ENCODE measurements at places on chromosomes 12 and 14. TPM values are rescaled to one million over a fixed set of nuclear protein-coding genes. Genes with fewer than 3 reads are reported as not detected.

MANSC4 gene
- total RNA-seq: not detected

DNA sequence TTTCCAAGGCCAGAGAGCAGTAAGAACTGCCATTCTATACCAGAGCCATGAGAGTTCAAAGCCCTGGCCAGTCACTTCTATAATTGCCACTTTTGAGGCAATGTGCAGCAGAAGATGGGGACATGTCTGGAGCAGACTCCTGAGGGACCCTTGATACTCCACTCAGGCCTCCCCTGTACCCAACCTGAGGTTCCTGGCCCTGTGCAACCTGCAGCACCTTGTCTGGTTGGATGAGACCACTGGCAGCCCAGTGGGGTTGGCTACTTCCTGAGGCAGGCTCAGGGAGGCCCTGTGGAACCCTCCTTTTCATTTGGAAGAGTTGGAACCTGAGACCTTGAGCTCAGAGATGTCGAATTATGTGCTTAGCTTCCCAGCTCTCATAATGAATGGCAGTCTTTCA lies 54.4 kb downstream of the GALNT16 start:
- no peaks in the 10 kb centered on the region for H3K4me1 ChIP-seq
- no peaks in the 10 kb centered on the region for H3K27me3 ChIP-seq
- no peak overlapping the region for H3K27ac ChIP-seq
- no peaks in the 10 kb centered on the region for H3K36me3 ChIP-seq
- peak; percentile 44 for DNase-seq
- H3K4me3 ChIP-seq: no peak overlapping the region

GRCh38 chr14:67734675-67735074 lies 33.0 kb downstream of the RDH12 start:
- H3K4me1 ChIP-seq: peaks cover 7% of the 10 kb centered on the region
- no peak overlapping the region for H3K27ac ChIP-seq
- no peak overlapping the region for H3K4me3 ChIP-seq

DNA sequence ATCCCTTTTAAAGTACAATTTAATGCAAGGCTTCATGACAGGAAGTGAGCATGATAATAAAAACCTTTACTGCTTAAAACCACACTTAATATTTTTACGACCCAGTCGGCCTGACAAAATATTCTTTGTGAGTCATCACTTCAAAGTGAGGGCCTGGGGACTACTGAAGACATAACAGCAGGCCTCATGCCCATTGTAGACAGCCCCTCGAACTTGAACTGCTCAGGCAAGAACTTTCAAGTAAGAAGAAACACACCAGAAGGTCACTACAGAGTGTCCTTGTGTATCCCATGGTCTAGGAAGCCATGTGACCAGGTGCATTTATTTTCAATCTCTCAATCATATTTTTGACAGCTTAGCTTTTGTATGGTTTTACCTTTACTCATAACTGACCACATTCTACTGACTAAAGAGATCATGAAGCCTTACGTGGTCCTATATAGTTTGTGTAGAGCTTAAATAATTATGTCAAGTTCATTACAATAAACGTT lies 61.4 kb upstream of the MANSC4 start:
- H3K4me1 ChIP-seq: peaks cover 7% of the 10 kb centered on the region
- no peaks in the 10 kb centered on the region for H3K27me3 ChIP-seq
- H3K27ac ChIP-seq: no peak overlapping the region
- no peak overlapping the region for H3K4me3 ChIP-seq

- no peak overlapping the region for H3K4me3 ChIP-seq
- H3K4me1 ChIP-seq: peaks cover 2% of the 10 kb centered on the region
- H3K27me3 ChIP-seq: peaks cover 25% of the 10 kb centered on the region
Observed at GRCh38 chr12:52063981-52064649, 5.7 kb upstream of the ATG101 start.

- H3K27ac ChIP-seq: no peak overlapping the region
- no peak overlapping the region for H3K4me3 ChIP-seq
- no peaks in the 10 kb centered on the region for H3K36me3 ChIP-seq
- H3K4me1 ChIP-seq: no peaks in the 10 kb centered on the region
Observed at GRCh38 chr12:24111616-24112015, 162.1 kb upstream of the SOX5 start.

RNASE3 gene
- not detected for total RNA-seq

Measured in type B pancreatic cell (in vitro differentiated cells).